ENCODE measurements at places on chromosomes 11 and 22.

DNA sequence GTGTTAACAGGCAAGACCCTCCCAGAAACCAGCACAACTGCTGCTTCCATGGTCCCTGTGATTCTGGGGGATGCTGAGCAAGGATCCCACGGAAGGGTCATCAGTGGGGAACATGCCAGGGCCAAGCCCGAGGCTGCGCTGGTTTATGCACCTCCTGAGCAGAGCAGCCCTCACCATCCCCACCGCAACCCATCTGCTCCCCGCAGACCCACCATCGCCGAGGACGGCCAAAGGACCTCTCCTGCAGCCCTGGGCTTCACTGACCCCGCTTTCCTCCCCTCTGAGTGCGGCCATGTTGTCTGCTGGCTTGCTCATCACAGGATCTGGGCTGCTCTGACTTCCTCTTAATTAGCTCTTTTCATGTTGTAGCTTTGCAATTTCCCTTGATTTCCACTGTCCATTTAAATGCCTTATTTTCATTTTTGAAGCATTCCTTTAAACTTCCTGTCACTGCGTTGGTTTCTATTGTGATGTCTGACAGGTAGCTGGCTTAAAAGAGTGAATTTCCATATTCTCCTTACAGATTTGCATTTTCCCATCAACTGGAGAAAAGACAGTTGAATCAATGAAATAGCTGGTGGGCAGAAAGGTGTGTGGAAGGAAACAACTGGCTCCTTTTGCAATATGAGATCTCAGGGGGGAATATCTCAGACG is 14.9 kb downstream of the TP53AIP1 start:
- DNase-seq = no peak

DNA sequence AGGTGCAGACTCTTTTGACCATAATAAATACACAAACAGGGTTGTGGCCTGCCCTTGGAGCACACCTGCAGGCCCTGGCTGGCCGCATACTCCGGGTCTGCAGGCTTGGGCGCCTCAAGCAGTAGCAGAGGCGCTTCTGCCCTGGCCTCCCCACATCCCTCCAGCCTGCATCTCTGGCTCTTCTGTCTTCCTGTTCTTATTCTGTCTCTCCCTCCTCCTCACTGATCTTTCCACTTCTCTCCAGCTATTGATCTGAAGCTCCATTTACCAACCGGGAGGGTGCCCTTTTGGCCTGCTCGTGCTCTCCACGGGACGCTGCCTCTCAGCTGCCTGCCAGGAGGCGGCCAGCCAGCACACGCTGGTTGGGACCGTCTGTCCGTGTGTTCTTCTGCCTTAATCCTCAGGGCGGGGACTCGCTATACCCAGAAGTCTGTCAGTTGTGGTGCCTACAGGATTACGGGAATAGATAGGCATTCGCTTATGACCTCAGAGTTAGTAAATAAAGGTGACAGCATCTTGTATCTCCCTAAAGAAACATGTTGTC is 5.2 kb downstream of the UPB1 start:
- DNase-seq = no peak

DNA sequence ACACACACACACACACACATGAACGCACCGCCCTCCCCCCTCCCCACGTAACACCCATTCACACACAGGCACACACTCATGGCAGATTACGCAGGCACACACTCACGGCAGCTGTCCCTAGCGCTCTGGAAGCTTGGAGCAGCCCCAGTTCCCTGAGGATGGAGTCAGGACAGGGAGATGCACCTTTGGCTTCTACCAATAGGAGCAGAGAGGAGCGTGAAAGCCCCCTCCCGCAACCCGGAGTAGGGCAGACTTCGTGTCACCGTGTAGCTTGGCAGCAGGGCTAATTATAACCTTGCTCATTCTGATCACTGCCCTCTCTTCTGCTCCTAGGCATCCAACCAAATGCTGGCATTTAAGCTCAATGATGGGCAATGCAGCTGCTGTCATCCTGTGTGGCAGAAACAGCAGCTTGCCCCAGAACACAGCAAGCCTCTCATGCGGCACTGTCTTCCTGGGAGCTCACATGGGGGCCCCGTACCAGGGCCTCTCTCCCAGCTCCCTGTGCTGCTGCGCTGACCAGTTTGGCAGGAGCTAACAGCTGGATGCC is 31.9 kb downstream of the ANKK1 start:
- no peak for DNase-seq

DNA sequence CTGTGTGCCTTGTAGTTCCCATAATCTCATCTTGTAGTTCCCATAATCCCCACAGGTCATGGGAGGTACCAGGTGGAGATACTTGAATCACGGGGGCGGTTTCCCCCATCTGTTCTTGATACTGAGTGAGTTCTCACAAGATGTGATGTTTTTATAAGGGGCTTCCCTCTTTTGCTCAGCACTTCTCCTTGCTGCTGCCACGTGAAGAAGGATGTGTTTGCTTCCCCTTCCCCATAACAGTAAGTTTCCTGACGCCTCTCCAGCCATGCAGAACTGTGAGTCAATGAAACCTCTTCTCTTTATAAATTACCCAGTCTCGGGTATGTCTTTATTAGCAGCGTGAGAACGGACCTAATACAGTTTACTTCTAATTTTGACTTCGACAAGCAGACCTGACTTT is 14.0 kb upstream of the SMIM38 start:
- DNase-seq = no peak

GRCh38 chr11:68037411-68038225 is 1.2 kb upstream of the TCIRG1 start:
- no peak for DNase-seq

- DNase-seq = no peak
Observed at GRCh38 chr11:83600661-83601060, 314.5 kb upstream of the CCDC90B start.

DNA sequence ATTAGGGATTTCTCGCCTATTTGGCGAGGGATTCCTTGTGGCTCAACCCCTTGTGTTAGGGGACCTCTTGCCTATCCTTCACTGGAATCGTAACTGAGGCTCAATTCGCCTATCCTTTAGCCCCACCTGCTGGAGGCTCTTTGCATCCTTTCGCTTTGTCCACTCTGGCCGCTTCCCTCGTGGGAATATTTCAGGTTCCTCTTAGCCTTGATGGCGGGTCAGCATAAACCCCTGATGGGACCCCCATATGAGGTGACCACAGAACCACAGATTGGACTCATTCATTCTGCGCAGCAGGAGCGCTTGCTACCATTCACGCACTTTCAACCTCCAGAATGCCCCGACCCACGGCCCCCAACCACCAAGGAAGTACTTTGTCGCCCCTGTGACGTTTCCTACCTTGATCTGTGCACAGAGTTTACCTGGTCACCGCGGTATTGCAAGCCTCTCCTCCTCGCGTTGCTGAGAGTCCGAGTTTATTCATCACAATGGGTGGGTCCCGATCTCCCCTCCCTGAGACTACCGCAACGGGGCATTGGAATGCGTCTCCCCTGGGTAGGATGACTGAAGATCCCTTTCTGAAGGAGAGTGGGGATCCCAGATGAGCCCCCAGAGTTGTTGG is at the start of gene OR52N2:
Gene OR52N2, plus strand, starts transcription at position 425 of the 622 bp plus-strand sequence. CDS start 11,412 bp downstream, outside the sequence.
- peak; percentile 10 for DNase-seq

DNA sequence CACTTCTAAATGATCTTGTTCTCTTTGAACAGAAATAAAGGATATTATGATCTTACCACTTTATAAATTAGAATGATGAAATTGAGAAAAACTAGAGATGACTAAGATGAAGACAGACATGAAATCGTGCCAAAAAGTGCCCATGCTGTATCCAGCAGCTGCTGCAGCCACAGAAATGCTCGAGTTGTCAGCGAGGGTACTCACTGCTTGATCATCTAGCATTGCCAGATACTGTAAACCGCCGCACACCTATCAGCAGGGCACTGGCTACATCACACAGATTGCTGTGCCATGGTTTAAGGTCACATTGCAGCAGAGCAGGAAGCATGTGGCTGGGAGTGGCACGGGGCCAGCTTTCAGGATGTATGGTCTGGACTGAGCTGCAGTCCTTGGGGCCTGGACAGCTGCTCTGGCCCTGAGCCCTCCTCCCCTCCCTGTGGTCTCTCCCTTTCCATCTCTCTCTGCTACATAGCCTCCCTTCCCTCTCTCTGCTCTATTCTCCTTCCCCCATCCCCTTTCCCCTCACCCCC is 51.0 kb upstream of the SEPTIN5 start:
- no peak for DNase-seq

DNA sequence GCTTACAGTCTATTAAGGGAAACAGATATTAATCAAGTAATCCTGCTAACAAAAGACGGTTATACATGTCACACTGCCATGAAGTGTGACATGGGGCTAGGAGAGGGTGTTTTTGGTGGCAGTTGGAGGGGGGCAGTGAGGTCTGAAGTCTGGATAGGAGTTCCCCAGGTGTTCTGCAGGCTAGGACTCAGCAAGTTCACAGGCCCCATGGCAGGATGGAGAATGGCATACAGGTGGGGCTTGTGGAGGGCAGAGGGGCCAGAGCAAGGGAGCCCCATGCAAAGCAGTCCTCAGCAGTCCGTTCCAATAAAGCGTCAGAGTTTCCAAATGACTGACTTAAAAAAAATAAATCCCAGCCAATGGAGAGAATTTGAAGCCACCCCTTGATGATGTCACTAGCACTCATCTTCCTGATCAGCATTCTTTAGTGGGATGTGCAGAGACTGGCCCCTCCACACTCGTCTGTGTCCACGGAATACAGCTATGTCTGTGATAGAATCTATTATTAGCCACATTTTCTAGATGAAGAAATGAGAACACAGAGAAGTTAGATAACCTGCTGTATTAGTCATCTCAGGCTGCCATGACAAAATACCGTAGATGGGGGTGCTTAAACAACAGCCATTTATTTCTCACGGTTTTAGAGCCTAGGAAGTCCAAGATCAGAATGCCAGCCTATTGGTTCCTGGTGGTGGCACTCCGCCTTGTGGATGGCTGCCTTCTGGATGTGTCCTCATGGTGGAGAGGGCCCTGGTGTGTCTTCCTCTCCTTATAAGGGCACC is 32.6 kb downstream of the PRDM11 start:
- no peak for DNase-seq

DNA sequence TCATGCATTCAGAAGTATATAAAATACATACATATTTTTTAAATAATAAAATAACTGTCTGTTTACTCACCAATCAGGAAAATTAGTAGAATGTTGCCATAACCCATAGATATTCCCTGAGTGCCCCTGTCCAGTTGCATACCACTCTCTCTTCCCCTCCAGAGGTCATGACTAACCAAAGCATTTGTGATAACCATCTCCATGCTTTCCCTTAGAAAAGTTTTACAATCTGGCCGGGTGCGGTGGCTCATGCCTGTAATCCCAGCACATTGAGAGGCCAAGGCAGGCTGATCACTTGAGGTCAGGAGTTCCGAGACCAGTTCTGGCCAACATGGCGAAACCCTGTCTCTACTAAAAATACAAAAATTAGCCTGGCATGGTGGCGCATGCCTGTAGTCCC is 33.2 kb upstream of the LDHA start:
- no peak for DNase-seq

GRCh38 chr22:45562102-45562501 is 59.4 kb downstream of the FBLN1 start:
- no peak for DNase-seq

DNA sequence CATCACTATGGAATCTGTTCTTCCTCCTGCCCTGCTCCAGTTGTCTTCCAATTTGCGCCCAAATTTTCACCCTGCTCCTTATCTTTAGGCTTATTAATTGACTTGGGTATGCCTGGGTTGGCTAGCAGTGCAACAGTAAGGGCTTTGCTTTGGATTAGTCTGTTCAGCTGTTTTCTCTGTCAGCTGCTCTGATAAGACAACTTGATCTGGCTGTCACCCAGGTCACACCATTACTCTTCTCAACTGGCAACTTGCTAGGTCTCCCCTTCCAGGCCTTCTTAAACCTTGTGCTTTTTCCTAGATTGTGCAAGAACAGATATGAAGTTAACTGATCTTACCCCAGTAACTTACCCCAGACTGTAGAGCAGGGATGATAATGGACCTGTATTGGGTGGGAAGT is 357.8 kb upstream of the LARGE1 start:
- no peak for DNase-seq

DNA sequence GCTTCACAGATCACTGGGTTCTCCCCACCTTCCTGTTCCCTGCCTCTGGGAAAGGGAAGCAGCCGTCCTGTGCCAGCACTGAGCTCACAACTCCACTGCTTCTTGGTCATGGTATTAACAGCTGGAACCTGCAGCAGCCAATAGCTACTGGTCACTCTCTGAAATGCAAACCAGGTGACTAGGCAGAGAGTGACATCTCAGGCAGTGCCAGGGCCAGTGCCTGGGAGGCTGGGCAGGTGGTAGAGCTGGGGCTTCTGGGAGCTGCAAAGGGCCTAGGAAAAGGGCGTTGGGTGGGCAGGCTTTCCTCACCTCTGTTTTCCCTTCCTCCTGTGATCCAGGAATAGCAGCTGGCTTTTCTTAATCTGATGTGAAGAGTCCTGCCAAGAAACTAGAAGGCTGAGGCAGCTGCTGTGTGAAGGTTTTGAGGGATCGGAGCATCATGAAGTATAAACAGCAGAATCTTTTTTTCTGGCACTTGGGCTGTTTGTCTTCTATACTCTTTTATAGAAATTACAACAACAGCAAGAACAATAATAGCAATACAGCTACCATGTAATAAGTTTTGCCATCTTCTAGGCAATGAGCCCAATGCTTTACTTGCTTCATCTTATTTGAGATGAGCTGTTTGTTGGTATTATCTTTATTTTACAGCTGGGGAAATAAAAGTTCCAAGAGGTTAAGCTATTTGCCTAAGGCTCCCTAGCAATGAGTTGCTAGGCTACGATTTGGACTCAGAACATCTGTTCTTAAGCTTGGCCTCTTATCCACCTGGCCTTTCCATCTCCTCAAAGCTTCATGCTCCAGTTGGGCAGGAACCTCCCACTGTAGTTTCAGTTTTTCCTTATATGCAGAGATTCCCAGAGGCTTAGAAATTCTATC is 22.0 kb upstream of the CD44 start:
- DNase-seq = peak; percentile 71

DNA sequence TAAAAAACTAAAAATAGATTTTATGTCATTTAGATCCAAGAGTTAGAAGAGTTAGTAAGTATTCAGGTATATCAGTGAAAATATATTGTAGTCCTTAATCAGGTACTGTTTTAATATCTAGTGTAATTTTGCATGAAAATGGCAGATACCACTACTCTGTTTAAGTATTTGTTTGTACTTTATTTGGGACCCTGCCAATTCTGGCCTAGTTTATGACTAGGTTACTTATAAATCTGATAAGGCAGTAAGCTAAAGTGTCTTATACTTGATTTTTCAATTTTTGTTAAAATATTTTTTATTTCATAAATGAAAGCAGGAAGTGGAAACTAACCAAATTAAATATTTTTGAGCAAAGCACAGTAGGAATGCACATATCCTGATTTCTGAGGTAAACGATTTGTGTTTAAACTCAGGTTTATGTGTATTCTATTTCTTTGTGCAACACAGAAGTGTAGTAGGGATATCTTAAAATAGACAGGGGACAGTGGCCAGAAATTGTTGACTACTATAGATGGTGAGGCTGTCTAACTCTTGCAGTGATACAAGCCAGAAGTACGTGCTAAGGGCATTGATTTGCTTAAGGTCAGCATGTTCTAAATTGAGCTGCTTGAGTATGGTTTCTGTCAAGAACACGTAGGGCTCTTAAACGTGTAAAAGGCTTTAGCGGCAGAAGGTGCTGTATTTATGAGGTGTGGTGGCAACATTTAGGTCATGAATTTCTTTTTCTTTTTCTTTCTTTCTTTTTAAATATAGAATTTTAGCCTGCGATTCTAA is 34.0 kb downstream of the HIPK3 start:
- no peak for DNase-seq
